Esophagus squamous epithelium (tissue), 5 donors: ENCODE measurements at places on chromosomes 2 and 18. TPM values are rescaled to one million over a fixed set of nuclear protein-coding genes. Genes with fewer than 3 reads are reported as not detected.

Gene IL36RN
- 20.5 TPM for total RNA-seq

Gene CCDC150
- 6.3 TPM for total RNA-seq

Gene ATIC
- total RNA-seq, result 29.4 TPM

Gene C2orf68
- total RNA-seq, result 16.6 TPM

Gene ARHGAP25
- total RNA-seq, result 3.2 TPM

Gene NEU2
- not detected for total RNA-seq

Gene TUBB8B
- total RNA-seq, result not detected

Gene ECEL1
- total RNA-seq, result 0.19 TPM

Gene ANO7
- total RNA-seq, result not detected

Gene TMEM169
- total RNA-seq, result 0.09 TPM

Gene KYNU
- total RNA-seq, result 2.3 TPM

Gene NCKAP1
- 136 TPM for total RNA-seq

Gene KCNK3
- total RNA-seq, result 0.95 TPM

Gene REG1B
- not detected for total RNA-seq
